Cerebellar nuclear complex (tissue), 1 donor: ENCODE measurements at places on chromosomes 5 and 9.

DNA sequence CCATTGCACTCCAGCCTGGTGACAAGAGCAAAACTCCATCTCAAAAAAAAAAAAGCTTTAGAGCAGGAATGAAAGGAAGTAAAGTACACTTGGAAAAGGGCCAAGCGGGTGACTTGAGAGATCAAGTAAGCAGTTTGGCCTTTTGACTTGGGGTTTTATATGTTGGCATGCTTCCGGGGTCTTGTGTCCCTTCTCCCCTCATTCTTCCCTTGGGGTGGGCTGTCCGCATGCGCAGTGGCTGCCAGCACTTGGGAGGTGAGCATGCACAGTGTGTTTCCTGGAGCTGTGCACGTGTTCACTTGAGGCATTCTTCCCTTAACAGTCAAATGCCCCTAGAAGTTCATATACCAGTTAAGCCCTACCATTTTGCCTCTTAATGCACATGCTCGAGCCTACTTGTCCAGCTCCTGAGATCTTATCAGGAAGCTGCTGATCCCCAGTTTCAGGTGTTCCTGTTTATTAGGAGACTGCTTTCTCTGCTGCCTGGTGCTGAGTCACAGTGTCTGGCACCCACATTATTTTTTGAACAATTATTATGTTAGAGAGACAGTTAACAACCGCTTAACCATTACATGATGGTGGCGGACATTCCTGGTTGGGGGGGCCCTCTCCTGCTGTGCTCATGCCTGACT is 32.6 kb upstream of the PRRC2B start:
- no peak for DNase-seq

DNA sequence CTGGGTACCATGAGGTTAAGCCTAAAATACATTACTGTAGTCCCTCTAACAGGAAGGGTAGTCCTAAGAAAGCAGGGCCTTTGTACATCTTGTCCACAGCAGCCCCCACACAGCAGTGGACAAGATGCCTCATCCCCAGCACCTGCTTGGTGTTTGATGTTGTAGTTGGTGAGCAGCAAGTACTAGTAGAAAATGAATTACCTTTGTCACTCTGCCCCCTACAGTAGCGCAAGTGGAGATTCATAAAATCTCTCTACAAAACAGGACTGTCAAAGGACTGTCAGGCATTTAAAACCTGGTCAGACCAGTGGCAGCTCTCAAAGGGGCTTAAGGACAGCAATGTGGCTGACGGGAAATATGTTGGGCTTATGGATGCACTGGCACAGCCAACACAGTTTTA is 122.5 kb downstream of the TMEM174 start:
- no peak for DNase-seq

GRCh38 chr9:69176471-69177171 is 2.5 kb downstream of the TJP2 start:
- no peak for DNase-seq

- DNase-seq, result no peak
Measured at GRCh38 chr9:118336250-118336942, 632.2 kb downstream of the TLR4 start.

DNA sequence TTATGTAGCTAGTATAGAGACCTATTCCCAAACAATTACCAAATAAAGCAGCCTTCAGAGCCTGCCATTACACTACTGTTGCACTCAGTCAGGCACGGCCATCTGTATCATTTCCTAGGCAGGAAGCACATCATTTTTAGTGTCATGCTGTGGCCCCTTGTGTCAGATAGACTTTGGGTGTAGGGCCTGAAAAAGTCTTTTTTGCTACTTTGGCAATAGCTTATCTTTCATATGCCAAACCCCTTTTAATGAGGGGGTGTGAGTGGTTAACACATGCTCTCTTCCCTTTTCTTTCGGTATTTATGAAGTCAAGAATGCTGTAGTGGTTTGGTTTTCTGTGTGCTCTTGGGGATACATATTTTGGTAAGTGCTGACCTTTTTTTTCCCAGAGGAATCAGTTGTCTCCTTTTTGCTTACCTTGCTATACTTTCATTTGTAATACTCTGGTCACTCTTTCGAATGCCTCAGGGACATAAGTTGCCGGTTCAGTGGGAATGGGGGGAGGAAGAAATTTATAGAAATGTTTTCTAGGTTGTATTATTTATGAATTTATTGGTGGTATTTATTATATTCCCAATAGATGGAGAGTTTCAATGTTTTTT is 209.8 kb downstream of the CSNK1G3 start:
- DNase-seq, result no peak

DNA sequence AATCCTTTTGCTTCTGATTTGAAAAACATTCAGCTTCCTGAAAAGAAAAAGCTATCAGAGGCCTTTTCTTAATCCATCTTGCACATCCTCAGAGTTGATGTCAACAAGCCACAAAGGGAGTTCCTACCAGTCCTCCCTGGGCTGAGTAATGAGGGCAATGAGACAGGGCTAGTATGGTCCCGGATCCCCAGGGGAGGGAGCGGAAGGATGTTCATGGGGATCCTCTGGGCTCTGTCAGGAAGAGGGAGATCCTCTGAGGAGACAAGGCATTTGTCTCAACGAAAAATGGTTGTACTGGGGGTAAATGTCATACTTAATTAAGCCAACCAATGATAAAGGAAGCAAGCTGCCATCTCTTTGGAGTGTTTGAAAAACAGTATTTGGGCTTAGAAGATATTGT is 195.3 kb downstream of the DTWD2 start:
- DNase-seq, result no peak

- DNase-seq, result no peak
Measured at GRCh38 chr5:159444441-159445082, 114.3 kb upstream of the IL12B start.

GRCh38 chr5:418162-419121 is 24.5 kb upstream of the EXOC3 start:
- DNase-seq, result no peak

GRCh38 chr9:136282272-136282861 is 21.5 kb downstream of the CCDC187 start:
- no peak for DNase-seq

GRCh38 chr5:119307170-119307569 is 48.6 kb upstream of the TNFAIP8 start:
- DNase-seq, result no peak

DNA sequence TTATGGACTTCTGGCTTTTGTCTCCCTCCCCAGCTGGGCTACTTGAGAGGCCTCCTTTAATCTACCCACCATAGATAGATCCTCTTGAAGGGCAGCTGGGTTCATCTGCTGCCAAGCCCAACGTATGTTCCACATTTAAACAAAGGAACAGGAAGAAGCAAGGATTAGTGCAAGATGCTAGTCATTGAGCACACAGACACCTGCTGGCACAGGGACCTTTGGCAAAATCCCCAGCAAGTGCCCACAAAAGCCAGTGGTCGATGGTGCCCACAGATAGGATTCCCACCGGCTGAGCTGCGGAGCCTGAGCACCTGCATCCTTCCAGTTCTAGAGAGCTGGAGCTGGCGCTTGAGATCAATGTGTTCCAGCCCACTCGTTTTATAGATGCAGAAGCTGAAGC is 57.7 kb upstream of the SHB start:
- no peak for DNase-seq

- DNase-seq, result no peak
Measured at GRCh38 chr9:21244836-21245235, 5.0 kb upstream of the IFNA14 start.

DNA sequence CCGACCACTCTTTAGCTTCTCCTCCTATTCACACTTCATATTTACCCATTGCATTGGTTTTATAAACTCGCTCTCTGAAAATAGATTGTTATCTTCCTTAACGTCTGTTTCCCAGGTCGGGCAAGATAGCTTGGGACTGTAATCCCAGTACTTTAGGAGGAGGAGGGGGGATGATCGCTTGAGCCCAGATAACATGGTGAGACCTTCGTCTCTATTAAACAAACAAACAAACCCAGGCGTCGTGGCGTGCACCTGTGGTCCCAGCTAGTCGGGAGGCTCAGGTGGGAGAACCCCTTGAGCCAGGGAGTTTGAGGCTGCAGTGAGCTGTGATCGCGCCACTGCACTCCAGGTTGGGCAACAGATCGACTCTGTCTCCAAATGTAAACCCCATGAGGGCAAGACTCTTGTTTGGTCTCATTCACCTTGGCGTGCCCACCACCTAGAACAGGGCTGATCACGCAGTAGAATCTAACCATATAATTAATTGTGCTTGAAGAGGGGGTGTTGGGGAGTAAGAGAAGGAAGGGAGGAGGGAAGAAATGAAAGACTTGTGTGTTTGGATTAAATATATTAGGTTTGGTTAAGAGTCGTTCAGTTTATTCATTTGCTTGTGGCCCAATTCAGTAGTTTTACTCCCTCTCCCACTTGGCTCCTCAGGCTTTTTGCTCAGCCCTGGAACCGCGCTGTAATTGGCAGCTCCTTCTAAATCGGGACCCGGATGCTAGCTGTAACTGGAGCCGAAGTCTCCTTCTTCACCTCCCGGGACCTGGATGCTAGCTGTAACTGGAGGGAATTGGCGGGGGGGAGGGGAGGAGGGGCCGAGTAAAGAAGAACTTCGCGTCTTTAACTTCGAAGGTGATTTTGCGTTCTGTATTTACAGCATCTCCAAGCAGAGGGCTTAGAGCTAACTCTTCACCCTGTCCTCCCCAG is 24.9 kb downstream of the CDKN2A start:
- DNase-seq, result no peak

DNA sequence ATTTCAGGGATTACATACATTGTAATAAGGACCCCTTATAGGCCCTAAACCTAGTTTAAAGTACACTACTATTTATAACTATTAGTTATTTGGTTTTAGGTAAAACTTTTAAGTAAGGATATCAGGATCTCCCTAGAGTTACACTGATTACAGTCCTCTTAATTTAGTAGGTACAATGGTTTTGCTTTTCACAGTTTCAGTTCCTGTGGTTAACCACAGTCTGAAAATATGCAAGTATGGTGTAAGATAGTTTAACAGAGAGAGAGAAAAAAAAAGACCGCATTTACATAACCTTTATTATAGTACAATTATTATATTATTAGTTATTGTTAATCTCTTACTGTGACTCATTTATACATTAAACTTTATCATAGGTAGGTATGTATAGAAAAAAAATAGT is 725.3 kb upstream of the PTPRD start:
- DNase-seq, result no peak

GRCh38 chr9:81080900-81081299 is 608.4 kb downstream of the TLE1 start:
- DNase-seq, result no peak

- DNase-seq, result no peak
Measured at GRCh38 chr5:19247302-19247701, 740.7 kb downstream of the CDH18 start.

DNA sequence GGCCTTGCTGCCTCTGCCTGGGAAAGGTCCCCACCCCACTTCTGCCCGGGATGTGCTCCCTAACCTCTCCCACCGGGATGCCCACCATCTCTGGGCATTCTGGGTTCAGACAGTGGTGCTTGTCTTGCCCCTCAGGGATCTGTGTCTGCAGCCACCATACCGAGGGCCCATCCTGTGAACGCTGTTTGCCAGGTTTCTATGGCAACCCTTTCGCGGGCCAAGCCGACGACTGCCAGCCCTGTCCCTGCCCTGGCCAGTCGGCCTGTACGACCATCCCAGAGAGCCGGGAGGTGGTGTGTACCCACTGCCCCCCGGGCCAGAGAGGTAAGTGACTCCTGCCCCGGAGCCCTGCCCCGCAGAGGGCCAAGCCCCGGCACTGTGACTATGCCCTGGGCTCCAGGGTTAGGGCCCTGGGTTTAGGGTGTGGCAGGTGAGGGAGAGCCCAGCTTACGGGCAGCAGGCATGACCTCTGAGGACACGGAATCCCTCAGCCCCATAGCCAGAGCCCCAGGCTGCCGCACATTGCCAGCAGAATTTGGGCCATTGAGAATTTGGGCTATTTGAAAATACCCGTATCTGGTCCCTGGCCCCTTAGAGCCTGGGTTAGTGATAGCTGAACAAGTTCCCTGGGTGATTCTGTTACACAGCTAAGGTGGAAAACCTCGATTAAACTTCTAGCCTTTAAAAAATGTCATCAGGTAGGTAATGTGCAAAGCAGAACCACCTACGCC is 35.3 kb upstream of the AIF1L start:
- DNase-seq, result no peak

DNA sequence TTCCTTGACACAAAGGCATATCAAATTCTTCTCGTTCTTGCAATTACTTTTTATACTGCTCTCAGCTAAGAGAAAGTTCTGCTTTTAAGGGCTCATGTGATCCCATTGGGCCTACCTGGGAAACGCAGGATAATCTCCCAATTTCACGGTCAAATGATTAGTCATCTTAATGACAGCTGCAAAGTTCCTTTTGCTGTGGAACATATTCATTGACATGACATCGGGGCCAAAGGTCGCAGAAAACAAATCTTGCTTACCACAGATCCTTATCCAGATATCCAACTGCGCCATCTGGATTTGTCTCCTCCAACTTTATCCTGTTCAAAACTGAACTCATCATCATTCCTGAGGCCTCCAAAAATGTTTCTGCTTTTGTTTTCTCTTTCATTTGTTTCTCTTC is 1085.6 kb upstream of the WWC1 start:
- DNase-seq, result no peak

- DNase-seq, result no peak
Measured at GRCh38 chr5:73673161-73673591, 47.2 kb downstream of the ARHGEF28 start.

- DNase-seq, result no peak
Measured at GRCh38 chr9:89364666-89365531, 46.6 kb downstream of the SECISBP2 start.

DNA sequence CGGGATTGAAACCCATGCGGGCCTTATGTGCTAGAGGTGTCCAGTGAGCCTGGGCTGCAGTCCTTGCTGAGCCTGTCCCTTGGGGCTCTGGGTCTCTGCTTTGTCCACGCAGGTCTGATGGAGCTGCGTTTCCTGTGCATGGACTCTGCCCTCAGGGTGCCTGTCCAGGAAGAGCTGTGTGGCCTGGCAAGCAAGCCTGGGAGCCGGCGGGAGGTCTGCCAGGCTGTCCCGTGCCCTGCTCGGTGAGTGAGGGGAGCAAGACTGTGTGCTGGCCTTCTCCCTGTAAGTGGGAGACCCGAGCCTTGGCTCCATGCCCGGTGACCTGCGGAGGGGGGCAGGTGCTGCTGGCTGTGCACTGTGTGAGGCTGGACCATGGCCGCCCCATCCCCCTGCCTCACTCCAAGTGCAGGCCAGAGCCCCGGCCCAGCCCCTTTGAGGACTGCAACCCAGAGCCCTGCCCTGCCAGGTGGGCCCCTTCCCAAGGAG is 11.2 kb upstream of the CACFD1 start:
- no peak for DNase-seq
